Cerebellum (tissue), 4 donors: ENCODE measurements at places on chromosomes 1 and 21.

- no peak for DNase-seq
Measured at GRCh38 chr21:37374027-37374426, 7.5 kb downstream of the DYRK1A start.

- no peak for DNase-seq
Measured at GRCh38 chr1:166378805-166379204, 212.0 kb upstream of the FAM78B start.

DNA sequence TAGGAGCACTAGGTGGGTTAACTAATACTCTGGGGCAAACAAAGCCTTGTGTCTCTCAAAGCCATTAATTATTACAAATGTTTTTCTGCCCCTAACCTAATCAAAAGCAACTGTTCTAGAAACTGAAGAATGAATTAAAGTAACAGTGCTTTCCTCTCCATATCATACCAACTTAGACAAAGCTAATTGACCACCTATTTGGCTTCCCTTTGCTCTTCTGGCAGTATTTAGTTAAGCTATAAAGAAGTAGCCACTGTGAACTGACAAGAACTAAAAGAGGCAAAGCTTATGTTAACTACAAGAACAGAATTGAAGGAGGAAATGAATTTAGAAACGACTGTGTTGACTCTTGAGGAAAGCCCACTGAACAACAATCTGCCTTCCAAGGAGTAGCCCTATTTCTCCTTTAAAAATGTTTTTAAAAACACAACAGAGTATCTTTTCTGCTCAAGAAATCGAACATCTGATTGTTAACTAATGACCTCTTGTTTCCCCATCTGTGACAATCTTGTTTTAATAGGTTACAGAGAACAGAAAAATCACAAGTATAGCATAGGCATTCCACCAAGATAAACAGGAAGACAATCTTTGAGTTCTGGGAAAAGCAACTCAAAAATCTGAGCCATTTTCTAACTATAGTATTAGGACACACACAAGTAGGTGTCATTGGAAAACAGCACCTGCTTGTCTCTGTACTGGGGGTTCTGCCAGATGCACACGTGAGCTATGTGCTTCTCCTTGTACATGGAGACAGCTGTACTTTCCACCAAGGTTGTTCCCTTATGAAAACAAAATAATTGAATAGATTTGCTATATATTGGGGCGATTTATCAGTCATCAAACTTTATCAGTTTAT lies 3.1 kb upstream of the EGLN1 start:
- no peak for DNase-seq

DNA sequence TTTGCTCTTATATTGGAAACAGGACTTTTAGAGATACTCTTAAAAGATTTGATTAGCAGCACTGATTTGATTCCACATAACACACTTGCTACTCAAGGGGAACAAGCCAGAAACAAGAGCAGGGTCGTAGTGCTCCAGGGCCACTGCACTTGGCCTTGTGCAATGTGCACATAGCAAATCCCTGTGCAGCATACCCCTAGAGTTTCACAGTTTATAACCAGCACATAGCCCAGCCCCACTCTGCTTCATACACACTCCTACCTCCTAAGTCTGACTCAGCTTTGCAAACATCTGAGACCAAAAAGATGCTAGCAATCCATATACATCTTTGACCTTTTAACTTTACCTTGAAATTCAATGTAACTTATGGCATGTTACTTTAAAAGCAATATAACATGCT lies 157.6 kb downstream of the VAV3 start:
- DNase-seq: no peak

GRCh38 chr1:61425040-61425439 lies 299.9 kb downstream of the TM2D1 start:
- no peak for DNase-seq

- DNase-seq: no peak
Measured at GRCh38 chr1:200530623-200531261, 89.8 kb downstream of the KIF14 start.

DNA sequence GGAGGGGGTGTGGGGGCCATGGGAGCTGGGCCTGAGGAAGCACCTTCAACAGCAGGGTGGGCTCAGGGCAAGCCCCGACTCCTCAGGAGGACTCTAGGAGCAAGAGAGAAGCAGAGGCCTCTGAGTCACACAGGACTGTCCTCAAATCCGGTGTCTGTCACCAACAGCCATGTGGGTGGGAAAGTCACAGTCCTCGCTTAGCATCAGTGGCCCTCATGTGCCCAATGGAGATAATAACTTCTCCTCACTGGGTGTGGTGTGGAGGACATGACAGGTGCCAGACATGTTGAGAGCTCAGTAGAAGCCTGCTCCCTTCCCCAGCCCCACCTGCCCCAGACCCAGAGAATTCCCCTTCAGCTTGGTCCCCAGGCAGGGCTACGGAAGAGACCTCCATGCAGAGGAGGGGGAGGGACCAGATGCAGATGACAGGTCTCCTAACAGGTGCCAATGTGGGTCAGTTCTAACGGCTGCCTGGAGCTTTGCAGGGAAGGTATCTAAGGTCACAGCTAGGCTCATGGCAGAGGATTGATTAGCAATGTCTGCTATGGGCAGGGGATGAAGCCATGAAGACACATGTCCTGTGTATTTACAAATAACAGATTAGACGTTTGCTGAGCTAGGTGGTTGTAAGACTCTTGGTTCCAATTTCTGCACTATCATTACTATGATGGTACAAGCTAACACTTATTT lies 30.2 kb downstream of the TTC39A start:
- no peak for DNase-seq

GRCh38 chr1:112688781-112689193 lies 14.3 kb downstream of the MOV10 start:
- DNase-seq: no peak
